Stimulated activated CD8-positive, alpha-beta memory T cell treated with anti-CD3 and anti-CD28 coated beads, Interleukin-4, amount 100 ng/mL, for 1 hour (primary cell): ENCODE measurements at places on chromosomes 3 and 15.

DNA sequence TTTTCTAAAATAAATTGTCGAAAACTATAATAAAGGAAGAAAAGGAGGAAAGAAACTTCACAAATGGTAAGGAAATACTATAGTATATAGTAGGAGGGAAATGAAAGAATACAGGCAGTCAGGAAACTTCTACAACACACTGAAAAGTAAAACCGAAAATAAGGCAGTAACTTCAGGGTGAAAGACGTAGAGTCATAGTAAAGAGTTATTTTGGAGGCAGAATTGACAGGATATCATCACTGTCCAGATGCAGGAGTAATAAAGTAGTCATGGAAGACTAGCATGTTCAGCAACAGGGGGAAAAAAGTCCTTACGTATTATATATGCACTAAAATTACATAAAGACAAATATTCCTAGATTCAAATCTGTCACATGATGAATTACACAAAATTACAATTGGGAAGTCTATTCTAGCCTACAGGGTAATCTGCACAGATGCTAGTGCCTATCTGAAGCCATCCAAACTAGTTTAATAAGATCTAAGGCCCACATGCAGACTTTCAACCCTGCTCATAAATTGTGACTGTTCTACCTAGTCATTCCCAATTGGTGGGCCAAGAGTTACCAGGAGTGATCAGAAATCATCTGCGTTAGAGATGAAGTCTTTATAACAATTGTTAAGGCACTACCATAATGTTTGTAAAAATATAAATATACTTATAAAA lies 14.0 kb downstream of the VPS13C start:
- no peak for DNase-seq

GRCh38 chr3:23405081-23405480 lies 202.0 kb downstream of the UBE2E2 start:
- DNase-seq = no peak

- DNase-seq = no peak
Measured at GRCh38 chr3:4866866-4867265, 112.4 kb upstream of the BHLHE40 start.

GRCh38 chr15:80706161-80706560 lies 11.1 kb downstream of the ABHD17C start:
- no peak for DNase-seq
